ENCODE measurements at places on chromosomes 5 and 9.

- DNase-seq = no peak
These were observed 815 bp downstream of the PDZD2 start for GRCh38 chr5:31639481-31640411.

DNA sequence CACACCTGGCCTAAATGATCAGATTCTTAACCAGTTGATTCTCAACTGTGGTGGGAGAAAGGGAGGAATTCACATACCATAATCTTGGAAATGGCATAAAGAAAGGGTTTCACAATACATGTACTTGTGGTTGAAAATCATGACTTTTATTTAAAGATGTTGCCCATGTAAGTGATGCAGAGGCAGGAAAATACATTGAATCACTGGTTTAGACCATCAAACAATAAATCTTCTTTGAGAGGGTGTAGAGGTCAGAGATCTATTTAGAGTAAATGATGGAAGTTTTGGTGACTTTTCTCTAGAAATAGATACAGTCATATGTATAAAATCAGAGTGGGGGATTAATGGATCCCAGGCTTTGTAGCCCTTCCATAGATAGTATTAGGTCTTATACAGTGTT lies 15.4 kb downstream of the NDUFS4 start:
- DNase-seq = no peak

DNA sequence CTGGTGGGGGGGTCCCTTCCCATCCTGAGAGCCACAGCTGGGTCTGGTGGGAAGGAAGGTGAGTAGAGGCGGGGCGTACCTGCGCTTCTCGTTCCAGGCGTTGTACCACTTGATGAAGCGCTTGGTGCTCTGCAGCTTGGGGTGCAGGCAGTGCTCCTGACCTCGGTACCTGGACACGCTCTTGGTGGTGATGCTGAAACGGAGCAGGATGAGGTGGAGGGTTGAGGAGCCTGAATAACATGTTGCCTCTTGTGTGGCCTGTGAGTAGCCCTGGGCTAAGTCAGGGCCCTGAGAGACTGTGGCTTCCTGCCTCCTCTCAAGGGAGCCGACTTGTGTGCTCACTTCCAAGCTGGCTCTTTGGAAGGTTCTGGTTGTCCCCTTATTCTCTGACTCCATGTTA lies 4.3 kb downstream of the CXCL14 start:
- no peak for DNase-seq

GRCh38 chr5:40841068-40841805 lies at the start of gene CARD6:
Gene CARD6, plus strand, starts transcription at chr5:40841367. Its CDS starts 16 bp downstream, at chr5:40841383.
- no peak for DNase-seq

GRCh38 chr5:80194468-80194867 lies 61.4 kb downstream of the SERINC5 start:
- no peak for DNase-seq

DNA sequence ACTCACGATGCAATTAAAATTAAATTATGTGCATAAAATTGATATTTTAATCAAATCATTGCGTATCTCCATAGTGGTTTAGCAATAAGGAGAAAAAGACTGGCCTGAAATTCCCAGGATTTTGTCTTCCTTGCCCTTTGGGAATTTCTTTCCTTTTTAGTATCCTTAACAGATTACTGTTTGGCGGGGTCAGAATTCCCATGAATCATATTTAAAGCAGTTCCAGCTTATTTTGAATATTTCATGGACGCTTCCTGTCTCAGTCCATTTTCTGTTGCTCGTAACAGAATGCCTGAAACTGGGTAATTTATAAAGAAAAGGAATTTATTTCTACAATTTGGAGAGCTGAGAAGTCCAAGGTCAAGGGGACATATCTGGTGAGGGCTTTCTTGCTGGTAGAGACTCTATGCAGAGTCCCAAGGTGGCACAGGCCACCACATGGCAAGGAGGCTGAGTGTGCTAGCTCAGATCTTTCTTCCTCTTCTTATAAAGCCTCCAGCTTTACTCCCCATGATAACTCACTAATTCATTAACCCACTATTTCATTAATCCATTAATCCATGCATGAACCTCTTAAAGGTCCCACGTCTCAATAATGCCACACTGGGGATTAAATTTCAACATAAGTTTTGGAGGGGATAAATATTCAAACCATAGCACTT lies 37.8 kb downstream of the CDH6 start:
- DNase-seq = no peak

- DNase-seq = no peak
These were observed 193.1 kb upstream of the PTGER4 start for GRCh38 chr5:40486437-40487275.

GRCh38 chr9:79769476-79770275 lies 197.9 kb downstream of the TLE4 start:
- no peak for DNase-seq

DNA sequence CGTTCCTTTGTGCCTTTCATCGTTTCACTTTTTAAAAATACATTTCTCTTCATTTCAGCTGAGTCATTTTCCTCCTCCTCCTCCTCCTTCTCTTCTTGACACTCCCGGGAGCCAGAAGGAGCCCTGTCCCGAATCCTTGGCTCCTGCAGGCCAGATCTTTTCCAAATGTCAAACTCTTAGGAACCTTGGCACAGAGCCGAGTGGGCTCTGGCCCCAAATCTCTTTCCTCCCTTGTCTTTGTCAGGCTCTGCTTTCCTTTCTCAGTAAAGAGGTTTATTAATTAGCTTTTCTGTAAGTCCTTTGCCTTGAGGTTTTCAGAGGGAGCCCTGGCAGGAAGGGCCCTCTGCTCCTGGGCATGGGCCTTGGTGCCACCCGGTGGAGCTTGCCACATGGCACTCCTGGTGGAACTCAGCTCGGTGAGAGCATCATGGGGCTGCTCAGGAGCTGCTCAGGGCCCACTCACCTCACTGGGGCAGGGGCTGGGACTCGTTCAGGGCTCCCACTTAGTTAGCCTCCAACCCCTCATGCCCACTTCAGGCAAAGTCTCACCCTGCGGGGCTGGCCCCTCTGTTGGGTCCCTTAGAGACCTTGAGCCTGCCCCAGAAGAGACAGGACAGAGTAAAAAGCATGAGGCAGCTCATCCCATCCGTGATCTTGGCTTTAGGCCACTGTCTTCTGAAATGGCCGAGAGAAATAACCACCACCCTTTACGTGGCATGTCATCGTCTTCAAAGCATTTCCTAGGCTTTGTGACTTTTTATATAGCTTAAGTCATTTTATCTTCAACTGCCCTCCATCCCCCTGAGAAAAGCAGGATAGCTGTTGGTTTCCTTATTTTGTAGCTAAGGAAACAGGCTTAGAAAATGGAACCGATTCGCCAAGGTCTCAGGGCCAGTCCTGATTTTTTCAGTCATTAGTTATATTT lies 17.1 kb downstream of the STC2 start:
- DNase-seq = no peak

- DNase-seq = no peak
These were observed 76.5 kb downstream of the KDM4C start for GRCh38 chr9:6834306-6834705.

GRCh38 chr5:177468685-177469628 lies 4.5 kb downstream of the DBN1 start:
- DNase-seq = no peak

DNA sequence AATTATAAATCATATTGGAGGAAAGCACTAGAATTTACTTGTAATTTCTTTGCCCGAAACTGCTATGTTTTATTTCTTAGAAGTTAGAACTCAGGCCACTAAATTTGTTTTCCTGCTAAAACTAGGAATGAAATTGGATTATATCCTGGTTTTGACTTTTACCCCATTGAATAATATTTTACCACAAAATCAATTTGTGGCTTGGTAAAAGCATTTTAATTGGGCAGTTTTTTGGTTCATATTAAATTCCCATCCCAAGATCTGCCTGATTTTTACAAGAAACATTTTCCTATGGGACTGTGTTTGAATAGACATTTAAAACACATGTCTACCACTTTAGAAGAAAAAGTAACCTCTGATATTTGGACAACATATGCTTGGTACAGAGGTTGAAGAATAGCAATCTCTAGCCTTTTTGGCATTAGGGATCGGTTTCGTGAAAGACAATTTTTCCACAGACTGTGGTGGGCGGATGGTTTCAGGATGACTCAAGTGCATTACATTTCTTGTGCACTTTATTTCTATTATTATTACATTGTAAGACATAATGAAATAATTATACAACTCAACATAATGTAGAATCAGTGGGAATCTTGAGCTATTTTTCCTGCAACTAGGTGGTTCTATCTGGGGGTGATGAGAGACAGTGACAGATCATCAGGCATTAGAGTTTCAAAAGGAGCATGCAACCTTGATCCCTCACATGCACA lies 565.6 kb downstream of the PRR16 start:
- no peak for DNase-seq

DNA sequence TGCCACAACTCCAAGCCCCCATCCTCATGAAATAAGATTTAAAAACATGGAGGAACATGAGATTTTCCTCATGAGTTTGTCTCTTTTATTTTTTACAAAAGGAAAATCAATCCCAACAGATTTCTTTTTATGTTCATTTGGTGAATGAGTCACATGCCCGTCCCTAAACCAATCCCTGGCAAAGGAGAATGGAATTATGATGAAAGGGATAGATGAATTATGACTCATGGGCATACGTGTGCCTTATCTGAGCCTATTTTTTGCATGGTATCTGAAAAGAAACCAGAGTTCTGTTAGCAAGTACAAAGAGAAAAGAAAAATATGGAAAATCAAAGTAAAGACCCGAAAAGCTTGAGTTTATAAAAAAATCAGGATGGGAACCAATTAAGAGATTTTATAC lies 267.5 kb upstream of the TMEM161B start:
- no peak for DNase-seq

DNA sequence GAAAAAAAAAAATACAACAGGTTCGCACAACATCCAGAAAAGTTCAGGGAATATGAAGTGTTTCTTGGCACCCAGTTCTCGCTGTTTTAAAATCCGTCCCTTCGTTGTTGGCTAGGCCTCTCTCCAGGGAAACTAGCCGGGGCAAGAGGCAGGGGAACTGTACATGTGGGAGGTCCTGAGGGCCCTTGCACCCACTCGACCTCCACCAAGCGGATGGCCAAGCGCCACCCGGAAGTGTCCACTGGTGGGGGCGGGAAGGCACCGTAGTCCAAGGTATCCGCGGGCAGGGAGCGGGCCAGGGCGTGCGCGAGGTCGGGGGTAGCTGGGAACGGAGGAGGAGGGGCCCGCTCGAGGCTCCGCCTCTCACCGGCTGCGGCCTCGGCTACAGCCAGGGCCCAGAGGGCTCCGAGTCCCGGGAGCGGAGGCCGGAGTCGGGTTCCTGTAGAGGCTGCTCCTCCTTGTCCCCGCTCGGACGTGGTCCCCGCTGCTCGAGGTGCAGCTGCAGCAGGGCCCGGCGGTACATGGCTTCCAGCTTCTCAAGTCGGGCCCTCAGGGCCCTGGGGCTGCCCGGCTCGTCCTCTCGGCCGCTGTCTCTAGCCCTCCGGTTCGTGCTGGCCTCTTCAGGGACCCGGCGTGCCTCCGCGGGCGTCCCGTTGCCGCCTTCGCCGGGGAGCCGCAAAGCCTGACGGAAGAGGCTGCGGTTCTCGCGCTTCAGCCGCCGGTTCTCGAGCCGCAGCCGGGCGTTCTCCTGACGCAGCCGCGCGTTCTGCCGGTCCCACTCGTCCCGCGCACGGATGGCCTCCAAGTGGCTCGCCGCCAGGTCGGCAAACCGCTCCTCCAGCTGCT lies 720 bp downstream of the TUSC1 start:
- DNase-seq = no peak

DNA sequence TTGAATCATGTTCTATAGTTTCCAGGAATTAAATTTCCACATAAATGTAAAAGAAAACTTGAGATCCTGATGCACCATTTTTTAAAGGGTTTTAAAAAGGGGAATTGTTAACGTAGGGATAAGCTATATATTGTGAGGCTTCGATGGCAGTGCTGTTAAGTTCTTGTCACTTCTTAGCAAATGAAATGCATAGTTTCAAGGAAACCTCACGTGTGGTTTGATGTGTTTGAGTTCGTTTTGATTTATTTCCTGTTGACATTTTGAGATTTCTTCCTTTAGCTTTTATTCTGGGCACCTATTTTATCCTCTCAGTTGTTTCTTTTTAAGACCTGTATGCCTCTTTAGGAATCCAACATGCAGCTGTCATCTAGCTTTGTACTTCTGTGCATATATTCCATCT lies 301.0 kb downstream of the DOCK8 start:
- no peak for DNase-seq

DNA sequence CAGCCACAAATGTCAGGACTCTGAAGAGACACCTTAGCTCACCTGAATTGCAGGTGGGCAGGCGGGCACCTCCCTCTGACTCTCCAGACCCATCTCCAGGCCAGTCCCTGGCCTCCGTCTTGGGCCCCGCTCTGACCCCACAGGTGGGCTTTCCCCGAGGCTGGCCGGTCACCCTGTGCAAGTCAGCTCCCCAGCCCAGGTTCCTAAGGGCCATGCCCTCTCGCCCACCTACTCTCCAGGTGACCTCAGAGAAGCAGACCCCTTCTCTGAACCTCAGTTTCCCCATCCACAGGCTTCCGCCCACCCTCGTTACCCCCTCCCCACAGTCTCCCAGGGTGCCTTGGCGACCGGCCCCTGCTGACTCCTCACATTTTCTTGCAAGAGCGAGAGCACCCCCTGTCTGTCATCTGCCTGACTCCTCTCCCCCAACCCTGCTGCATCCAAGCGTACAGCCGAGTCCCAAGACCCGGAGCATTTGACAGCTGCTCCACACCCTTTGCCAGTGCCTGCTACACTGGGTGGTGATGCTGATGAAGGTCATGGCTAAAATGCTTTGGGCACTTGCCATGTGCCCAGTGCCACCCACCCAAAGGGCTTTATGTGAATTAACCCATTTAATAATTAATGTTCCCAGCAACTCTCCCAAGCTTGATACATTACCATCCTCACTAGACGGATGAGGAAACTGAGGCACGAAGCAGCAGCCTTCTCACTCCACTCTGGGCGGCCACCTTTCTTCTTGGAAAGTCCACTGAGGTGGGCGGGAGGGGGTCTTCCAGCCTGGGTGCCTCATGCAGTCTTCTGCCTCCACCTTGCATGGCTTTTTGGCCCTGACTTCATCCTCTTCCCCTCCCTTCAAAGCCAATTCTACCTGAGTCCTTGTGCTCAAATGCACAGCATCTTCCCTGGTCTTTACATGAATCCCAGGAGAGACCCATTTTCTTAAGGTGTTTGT lies 51.1 kb upstream of the ORM1 start:
- no peak for DNase-seq

- no peak for DNase-seq
These were observed 15.1 kb upstream of the LCP2 start for GRCh38 chr5:170312666-170313065.

DNA sequence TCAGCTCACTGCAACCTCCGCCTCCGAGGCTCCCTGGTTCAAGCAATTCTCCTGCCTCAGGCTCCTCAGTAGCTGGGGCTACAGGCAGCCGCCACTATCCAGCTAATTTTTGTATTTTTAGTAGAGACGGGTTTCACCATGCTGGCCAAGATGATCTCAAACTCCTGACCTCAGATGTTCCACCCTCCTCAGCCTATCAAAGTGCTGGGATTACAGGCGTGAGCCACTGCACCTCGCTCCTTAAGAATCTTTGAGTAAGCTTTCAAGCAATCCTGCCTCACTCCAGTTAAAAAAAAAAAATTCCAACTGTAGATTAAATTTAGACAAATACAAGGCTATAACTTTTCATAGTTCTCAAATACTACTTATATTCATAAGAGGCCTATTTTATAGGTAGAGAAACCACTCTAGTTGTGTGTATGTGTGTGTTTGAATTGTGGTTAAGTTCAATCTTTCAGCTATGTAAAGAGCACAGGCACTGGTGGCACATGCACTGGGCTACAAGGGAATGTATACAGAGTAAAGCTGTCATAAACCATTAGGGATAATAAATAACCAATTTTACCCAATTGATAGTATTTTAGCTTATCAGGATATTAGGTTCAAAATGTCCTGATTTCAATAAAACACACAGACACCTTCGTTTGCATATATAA lies 50.6 kb upstream of the RAPGEF6 start:
- no peak for DNase-seq
